Right cardiac atrium (tissue), 5 donors: ENCODE measurements at places on chromosomes 5 and 9. TPM values are rescaled to one million over a fixed set of nuclear protein-coding genes. Genes with fewer than 3 reads are reported as not detected.

The C1QTNF3 gene
- total RNA-seq, result 2.1 TPM

DNA sequence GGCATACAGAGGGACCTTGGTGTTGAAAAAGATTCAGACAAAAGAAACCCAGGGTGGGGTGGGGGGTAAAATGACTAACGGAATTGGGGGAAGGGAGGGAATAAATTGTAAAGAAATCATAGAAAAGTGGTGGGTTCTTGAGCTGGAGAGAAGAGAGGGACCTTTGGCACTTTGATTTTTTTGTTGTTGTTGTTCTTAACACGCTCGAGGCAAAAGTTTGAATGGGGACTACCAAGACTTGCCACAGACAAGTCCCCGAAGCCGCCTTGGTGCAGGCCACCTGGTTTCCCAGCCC is 616 bp downstream of the VCAN start:
- no peak for DNase-seq

DNA sequence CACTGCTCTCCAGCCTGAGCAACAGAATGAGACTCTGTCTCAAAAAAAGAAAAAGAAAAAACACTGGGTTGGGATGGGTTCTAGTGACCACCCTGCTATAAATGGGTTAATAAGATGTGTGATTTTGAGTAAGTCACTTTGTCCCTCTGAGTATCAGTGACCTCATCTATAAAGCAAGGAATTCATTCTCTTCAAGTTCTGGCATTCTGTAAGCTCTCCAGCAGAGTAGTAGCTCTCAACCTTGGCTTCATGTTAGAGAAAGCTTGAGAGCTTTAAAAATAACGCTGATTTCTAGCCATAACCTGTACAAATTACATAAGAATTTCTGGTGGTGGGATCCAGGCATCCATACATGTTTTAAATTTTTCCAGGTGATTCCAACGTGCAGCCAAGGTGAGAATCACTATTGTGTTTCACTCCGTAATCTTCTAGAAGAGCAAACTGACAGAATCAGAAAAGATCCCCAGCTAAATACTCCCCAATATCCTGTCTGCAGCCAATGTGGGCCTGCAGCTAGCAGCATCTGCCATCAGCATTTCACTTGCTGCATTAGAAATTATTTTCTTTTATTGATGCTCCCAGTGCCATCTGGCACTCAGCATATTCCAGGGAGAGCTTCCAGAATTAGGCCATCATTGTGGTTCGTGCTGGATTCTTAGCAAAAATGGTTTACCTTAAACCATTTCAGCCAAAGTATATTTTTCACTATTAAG is 109.4 kb downstream of the FEM1C start:
- DNase-seq, result no peak

GRCh38 chr9:114303977-114304376 is 18.9 kb upstream of the ORM1 start:
- no peak for DNase-seq

GRCh38 chr9:128818839-128819715 is 777 bp downstream of the ENDOG start:
- peak; percentile 82 for DNase-seq

GRCh38 chr9:83445703-83446265 is 92.4 kb downstream of the FRMD3 start:
- DNase-seq, result no peak

GRCh38 chr5:124961521-124961920 is 215.1 kb upstream of the ZNF608 start:
- DNase-seq, result no peak

GRCh38 chr5:159915904-159916840 is at the start of gene ADRA1B:
ADRA1B (plus strand) TSS chr5:159916482; CDS start chr5:159916906, 424 bp downstream.
- peak; percentile 90 for DNase-seq
